ENCODE measurements at places on chromosomes 6 and 20. TPM values are rescaled to one million over a fixed set of nuclear protein-coding genes. Genes with fewer than 3 reads are reported as not detected.

DNA sequence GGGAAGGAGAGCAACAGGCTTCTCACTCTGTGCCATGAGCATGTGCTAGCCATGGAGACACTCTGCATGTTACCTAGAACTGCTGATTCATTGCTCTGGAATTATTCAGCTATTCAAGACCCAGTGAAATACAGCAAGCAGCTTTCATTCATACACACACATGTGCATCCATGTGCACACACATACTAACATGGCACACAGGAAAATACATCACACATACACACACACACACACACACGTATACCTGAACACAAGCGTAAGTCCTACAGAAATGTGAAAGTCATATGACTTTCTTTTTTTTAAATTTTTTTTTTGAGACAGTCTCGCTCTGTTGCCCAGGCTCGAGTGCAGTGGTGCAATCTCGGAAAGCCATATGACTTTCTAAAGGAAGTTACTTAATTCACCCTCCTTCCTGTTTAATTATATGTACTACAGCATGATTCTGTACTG lies 108.2 kb upstream of the NFATC2 start:
- peak; percentile 77 for DNase-seq

Gene NKX2-2
- not detected for total RNA-seq

Gene SLC17A9
- 4.8 TPM for total RNA-seq

- DNase-seq, result no peak
These were observed 652.0 kb upstream of the NOX3 start for GRCh38 chr6:156107624-156108101.

Gene OSER1
- total RNA-seq, result 89.0 TPM
